Lower lobe of right lung (tissue), 2 donors: ENCODE measurements at places on chromosomes 4 and X.

DNA sequence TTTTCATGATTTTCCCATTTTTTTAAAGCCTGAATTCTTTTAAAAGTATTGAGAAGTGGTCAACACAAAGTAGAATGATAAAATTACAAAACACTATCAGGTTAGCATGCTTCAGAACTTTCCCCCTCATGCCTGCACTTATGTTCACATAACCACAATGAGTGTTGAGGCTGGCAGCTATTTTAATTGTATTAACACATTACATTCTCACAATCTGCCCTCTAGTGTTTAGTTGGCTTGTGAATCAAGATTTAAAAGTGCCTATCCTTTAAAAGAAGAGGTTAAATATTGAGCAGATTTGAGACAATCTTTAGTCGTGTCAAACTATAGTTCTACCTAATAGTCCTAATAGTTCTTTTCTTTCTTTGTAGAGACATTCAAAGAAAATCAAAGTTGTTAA is 93.6 kb upstream of the NAP1L5 start:
- no peak for DNase-seq

DNA sequence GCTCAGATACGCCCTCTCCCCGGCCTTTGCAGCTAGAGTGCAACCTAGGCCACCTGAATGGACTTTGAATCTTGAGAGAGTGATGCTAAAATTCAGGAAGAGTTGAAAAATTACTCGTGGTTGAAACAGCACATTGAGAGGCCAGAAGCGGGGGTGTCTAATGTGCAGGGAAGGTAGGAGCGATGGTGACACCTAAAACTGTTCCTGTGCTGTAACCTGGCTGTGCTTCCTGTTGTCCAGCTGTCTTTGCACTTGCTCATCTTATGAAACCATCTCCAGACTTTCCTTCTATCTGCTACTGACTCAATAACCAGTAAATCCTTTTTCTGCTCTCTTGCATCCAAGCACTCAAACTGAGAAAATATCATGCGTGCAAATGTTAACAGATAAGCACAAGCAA is 106.4 kb upstream of the RPS6KA3 start:
- no peak for DNase-seq

DNA sequence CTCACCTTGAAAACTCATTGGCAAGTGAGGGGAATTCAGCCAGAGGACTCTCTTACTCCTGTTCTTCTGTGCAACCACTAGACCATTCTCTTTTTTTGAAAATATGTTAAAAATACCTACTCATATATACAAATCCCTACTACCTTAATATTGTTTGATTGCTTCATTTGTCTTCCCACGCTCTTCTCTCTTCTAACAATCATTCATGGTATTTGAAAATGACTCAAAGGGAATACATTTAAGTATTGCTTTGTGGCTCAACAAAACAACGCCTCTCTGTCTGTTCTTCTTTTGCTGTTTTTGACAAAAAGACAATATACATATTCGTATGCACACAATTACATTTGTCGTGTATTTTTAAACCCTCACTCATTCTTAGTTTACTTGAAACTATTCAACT is 589.4 kb downstream of the ANKRD50 start:
- DNase-seq, result no peak

DNA sequence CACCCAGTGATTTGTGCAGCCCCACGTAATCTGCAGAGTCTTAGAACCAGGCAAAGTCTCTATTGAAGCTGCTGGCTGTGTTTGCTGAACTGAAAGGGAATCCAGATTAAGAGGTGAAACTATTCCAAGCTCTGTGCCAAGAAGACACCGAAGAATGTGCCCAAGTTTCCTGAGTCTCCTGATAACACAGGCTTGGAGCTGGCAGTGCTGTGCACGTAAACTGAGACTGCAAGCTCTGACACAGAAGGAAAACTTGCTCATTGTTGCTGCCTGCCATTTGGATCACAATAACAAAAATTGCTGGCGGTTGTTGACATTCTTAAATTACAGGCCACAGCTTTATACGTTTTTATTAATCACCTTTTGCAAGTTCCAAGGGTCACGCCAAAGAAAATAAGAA is 60.2 kb upstream of the VCX3B start:
- no peak for DNase-seq
